ENCODE measurements at places on chromosomes 7 and 10. TPM values are rescaled to one million over a fixed set of nuclear protein-coding genes. Genes with fewer than 3 reads are reported as not detected.

MMD2 gene
- total RNA-seq: not detected

OR9A2 gene
- not detected for total RNA-seq

ELN gene
- total RNA-seq: 0.13 TPM

FAM221A gene
- total RNA-seq: 0.45 TPM

ZNF12 gene
- total RNA-seq: 9.6 TPM

HGF gene
- total RNA-seq: not detected

HOXA7 gene
- total RNA-seq: 4.7 TPM

PTPRN2 gene
- total RNA-seq: 0.83 TPM

SLC26A4 gene
- 0.19 TPM for total RNA-seq

CAMK2B gene
- total RNA-seq: 0.14 TPM

PRTFDC1 gene
- total RNA-seq: 18.4 TPM

CLEC2L gene
- total RNA-seq: 0.44 TPM

KNDC1 gene
- total RNA-seq: 1.4 TPM

POM121L12 gene
- not detected for total RNA-seq

TMEM270 gene
- total RNA-seq: not detected

SPDYE18 gene
- total RNA-seq: not detected

MRPL43 gene
- total RNA-seq: 93.0 TPM

SOSTDC1 gene
- total RNA-seq: not detected

ADARB2 gene
- not detected for total RNA-seq

AFAP1L2 gene
- 29.4 TPM for total RNA-seq

NPSR1 gene
- total RNA-seq: not detected

MRLN gene
- total RNA-seq: not detected

MYO3A gene
- not detected for total RNA-seq

SLC16A9 gene
- 0.07 TPM for total RNA-seq

CALY gene
- total RNA-seq: 0.69 TPM

GPR158 gene
- 0.07 TPM for total RNA-seq

DPP6 gene
- not detected for total RNA-seq

ZPBP gene
- not detected for total RNA-seq

IDI1 gene
- 29.2 TPM for total RNA-seq

PDE6C gene
- total RNA-seq: not detected

TMEM140 gene
- 1.1 TPM for total RNA-seq

ASB10 gene
- total RNA-seq: not detected

WNT8B gene
- total RNA-seq: not detected
